Left ventricle myocardium inferior (tissue), 1 donor: ENCODE measurements at places on chromosomes 3 and 15.
A peak's percentile ranks its signal among the peaks of the same experiment; 100 is the strongest.

DNA sequence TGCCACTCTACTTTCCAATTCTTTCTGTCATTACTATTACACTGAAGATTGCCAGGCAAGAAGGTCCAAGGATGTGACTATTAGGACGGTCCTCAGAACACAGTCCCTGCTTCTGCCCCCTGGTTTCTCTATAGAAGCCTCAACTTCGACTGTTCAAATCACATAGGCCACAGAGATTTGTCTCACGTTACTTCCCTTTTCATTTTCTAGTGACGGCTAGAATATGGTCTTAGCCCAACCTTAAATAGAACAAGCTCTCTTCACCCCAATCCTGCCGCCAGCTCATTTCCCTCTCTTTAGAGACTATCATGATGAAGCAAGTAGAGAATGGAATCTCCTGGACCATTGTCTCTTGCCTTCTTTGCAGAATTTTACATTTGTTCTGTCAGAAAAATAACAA is 84.9 kb downstream of the TIGIT start:
- DNase-seq = no peak

DNA sequence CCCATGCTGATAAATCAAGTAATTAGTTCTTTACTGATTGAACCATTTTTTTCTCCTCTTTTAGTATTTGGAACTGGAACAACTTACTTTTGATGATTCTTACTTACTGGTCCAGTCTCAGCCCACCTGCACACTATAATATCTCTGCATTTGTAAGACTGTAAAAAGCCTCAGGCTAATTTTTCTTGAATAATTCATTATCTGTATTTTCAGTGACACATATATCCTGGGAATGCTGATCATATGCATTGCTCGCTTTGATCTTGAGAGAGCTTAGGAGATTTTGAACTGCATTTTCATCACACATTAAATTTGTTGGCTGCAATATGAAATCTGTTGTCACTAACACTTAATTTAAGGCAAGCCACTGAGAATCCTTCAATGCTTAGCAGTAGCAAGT is 760.6 kb downstream of the EDEM1 start:
- no peak for DNase-seq

DNA sequence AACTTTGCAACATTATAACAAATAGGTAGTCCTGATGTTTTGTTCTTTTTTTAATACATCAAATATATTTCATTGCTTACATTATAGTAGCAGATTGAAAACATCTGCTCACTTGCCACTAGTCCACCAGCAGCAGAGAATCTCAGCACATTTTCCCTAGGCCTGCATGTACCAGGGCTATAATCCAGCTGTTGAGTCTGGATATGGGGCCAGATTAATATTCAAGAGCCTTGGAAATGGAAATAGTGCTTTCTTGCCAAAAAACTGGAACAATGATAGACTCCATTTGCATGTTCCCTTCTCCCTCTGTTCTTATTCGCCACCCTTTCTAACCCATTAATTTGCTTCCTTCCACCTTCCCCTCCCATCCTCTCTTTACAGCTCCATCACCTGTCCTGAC is 288.0 kb downstream of the EPHA3 start:
- no peak for DNase-seq

DNA sequence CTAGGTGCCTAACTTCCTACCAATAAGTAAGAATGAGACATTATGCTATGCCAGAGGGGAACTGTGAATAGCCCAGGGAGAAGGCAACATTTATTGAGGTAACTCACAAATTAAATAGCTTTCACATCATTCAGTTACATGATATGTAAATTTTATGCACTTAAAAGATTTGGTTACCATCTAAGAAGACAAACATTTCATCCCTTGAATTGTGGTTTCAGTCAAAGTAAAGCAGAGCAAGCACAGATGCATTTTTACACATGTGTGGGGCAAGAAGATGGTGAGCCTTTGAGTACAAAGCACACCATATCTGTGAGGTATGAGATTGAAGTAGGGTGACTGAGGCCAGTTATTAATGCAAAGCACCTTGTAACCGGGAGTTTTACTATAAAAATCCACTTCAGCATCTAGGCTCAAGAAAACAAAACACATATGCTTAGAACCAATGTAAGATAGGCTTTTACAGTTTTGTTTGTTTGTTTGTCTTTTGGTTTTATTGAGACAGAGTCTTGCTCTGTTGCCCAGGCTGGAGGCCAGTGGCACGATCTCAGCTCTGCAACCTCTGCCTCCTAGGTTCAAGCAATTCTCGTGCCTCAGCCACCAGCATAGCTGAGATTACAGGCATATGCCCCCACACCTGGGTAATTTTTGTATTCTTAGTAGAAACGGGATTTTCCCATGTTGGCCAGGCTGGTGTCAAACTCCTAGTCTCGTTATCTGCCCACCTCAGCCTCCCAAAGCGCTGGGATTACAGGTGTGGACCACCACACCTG is 3.5 kb downstream of the PLSCR2 start:
- no peak for DNase-seq

GRCh38 chr15:74950078-74950908 is 6.3 kb downstream of the RPP25 start:
- DNase-seq = peak; percentile 41

DNA sequence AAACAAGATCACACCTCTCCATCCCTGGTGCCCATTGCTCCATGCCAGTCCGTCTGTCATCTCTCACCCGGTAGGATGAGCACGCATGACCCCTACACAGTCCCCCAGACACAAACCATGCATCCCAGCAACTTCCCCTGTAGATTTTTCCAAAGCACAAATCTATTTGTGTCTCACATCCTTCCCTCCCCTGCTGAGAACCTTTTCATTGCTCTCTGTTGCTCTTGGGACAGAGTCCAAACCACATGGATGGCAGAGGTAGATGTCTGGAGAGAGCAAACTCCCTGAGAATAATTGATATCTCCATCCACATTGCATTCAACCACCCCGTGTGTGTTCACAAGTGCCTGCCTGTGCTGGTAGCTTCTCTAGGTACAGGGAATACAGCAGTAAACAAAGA is 29.9 kb upstream of the LRTM1 start:
- no peak for DNase-seq

GRCh38 chr3:114402838-114403237 is 109.0 kb downstream of the TIGIT start:
- no peak for DNase-seq

- DNase-seq = no peak
Observed at GRCh38 chr15:77421370-77421700, 647 bp downstream of the HMG20A start.

GRCh38 chr3:46860017-46860809 is 3.0 kb downstream of the MYL3 start:
- DNase-seq = peak; percentile 44

DNA sequence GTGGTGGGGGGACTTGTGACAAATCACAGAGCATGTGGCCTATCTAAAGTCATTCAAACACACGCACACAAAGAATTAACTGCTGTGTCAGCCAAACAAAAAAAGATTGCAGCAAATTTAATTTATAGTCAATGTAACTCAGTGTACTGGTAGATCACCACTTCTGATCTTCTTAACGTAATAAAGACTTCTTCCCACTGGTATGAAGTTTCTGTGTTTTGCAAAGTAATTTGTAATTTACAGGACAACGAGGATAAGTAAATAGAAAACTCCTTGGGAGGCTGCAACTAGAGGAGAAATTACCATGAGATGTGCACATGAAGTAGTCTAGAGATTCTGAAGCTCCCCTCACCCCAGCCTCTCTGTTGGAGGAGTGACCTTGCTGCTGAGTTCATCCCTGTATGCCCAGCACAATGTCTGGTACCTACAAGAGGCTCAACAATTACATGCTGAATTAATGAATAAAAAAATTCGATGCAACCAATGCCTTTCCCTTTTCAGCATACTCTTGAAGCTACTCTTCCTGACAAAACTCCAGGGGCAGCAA is 207.3 kb downstream of the ARRDC4 start:
- no peak for DNase-seq

GRCh38 chr15:80250614-80251427 is 1.2 kb downstream of the CTXND1 start:
- DNase-seq = no peak

- no peak for DNase-seq
Observed at GRCh38 chr15:35279811-35280210, 194.7 kb upstream of the NANOGP8 start.

DNA sequence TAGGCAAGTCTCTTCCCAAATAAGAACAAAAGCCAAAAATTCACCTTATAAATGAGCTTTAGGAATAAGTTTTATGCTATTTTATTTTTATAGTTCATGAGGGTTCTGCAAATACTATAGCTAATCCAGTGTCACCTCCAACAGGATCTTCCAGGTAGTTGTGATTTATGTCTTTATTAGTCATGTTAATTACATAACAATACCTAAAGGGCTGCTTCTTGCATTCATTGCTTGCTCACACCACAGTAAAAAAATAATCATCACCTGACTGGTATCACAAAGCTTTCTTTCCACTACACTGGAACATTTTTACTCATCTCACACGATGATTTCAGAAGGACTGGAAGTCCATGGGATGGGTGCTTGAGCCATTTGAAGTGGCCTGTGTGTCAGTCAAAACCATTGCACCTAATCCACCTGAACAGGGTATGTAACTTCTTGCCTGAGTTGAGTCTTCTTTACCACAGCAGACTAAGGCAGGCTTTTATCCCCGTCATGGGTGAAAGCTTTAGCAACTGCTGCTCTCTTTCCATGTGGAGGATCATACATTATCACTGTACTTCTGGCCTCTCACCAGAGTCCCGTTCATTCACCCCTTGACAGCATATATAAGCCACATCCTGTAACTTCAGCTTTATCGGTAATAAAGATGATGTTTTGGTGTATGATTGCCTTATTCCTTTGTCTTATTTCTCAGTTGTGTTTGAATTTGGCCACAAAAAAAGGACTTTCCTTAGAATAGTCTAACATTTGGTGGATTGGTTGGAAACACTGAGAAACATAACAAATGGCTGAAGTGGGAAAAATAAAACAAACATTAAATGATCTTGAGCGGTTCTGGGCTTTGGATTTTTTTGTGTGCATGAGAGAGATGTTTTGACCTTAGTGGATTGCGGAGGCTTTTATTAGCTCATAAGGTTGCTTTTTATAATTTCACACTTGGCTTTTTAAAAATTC is 382.6 kb upstream of the THBS1 start:
- no peak for DNase-seq

- no peak for DNase-seq
Observed at GRCh38 chr3:108202834-108203233, 19.4 kb downstream of the IFT57 start.

DNA sequence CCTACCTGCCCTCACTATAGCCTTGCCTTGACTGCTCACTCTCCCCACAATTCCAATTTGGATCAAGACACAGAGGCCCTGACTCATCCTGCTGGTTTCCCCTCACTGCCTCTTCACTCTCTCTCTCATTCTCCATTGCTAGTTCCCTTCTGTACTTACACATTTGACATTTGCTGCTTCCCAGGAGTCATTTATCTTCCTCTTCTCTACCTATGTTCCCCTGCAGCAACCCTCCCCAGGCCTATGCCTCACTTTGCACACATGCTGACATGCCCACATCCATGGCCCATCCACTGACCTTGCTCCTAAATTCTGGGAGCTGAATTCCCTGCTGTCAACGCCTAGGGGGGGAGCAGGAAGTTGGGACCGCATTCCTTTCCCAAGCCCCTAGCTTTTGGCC is 82.2 kb downstream of the SRGAP3 start:
- DNase-seq = no peak

- DNase-seq = no peak
Observed at GRCh38 chr15:54273928-54274327, 295.7 kb downstream of the UNC13C start.

- DNase-seq = no peak
Observed at GRCh38 chr15:82585072-82585471, 44.8 kb upstream of the RPS17 start.

- no peak for DNase-seq
Observed at GRCh38 chr3:123090728-123091531, 24.1 kb downstream of the PDIA5 start.

DNA sequence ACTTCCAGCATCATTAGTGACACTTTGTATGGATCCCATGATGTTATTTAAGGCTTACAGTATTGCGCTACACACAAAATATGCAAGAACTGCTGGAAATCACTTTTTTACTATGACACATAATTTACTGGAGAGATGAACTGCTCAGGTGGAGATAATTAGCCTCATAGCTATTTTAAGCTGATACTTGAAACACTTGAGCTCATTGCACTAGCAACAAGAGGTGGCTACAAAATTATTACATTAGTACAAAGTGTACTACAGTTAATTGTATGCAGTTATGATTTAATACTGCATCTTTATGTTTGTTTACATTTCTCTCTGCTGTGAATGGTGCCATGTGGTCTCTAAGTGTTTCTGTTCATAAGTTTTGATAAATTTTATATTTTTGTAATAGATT is 6.5 kb upstream of the LZTFL1 start:
- no peak for DNase-seq

DNA sequence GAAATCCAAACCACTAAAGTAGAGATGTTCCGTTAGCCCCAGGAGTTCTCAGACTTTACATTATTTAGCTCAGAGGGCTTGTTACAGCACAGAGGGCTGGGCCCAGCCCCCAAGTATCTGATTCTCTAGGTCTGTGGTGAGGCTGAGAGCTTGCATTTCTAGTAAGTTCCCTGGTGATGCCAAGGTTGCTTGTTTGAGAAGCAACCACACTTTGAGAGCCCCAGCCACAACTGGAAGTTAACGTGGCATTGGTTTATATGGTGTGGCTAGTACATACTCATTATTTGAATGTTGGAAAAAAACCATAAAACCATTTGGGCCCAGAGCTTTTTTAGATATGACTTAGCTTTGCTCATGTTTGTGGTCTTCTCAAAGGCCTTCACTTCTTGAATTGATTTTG is 35.9 kb downstream of the PRR23E start:
- DNase-seq = no peak

GRCh38 chr3:57518276-57518915 is 25.7 kb downstream of the DNAH12 start:
- no peak for DNase-seq

- peak; percentile 44 for DNase-seq
Observed at GRCh38 chr15:69161079-69161877, 843 bp downstream of the GLCE start.

DNA sequence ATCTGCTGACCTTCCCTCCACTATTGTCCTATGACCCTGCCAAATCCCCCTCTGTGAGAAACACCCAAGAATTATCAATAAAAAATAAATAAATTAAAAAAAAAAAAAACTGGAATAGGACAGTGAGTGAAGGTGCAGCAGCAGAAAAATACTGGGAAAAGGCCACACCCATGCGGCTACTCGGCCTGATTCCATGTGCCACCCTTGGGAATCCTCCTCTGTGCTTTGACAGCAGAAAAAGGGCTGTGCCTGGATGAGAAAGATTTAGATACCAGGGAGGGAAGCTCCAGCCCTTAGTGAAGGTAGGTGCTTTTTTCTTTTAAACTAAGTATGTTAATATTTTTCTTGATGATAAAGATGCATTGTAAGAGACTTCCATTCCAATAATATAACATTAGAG is 107.8 kb downstream of the CTNNB1 start:
- DNase-seq = peak; percentile 33

DNA sequence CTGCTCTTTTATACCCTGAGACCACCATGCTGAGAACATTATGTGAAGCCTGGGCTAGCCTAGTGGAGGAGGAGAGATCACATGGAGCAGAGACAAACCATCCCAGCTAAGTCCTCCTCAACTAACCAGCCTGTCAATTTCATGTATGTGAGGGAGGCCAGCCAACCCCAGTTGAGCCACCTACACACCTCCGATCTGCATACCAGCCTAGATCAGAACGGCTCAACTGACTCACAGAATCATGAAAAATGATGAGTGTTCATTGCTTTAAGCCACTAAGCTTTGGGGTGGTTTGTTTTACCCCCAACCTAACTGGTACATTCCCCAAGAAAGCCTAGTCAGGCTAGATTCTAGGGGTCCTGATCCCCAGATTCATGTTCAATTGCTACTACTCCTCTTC is 19.4 kb upstream of the CA12 start:
- DNase-seq = no peak

- DNase-seq = no peak
Observed at GRCh38 chr15:40061212-40061901, 22.4 kb upstream of the SRP14 start.
